ENCODE measurements at places on chromosomes 4 and X. TPM values are rescaled to one million over a fixed set of nuclear protein-coding genes. Genes with fewer than 3 reads are reported as not detected.

- DNase-seq = no peak
Measured at GRCh38 chrX:42422961-42423360, 355.0 kb downstream of the PPP1R2C start.

GRCh38 chrX:49753691-49754090 lies 57.9 kb upstream of the PAGE1 start:
- DNase-seq = no peak

DNA sequence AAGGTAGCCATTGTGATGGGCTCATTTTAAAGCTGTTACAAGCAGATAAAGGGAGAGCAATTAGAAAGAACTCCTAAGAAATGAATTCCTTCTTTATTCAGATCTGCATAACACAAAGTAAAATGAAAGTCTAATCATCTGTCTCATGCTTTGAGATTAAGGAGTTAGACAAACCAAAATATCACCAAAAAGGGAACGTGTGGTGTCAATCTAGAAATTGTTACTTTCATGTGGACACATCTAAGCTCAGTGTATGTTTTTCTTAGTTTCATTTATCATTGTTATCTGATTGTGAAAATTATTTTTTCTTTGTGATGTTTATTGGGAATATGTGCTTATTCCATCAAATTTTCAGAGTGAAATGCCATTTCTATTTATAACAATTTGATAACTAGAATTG lies 80.3 kb downstream of the BANK1 start:
- DNase-seq = no peak

DNA sequence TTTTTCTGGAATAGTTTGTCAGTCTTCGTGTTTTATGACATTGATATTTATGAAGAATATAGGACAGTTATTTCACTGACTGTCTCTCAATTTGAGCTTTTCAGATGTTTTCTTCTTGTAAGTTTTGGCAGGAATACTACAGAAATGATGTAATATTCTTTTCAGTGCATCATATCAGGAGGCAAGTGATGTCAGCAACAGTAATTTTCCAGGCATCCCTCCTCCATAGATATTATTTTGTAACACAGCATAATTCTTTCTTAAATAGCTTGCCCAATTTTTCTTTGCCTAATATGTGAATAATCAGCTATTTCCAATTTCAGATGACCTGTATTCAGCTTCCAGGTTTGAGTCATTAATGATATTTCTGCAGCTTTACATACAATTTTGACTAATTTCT lies 211.1 kb downstream of the ADGRL3 start:
- no peak for DNase-seq

DNA sequence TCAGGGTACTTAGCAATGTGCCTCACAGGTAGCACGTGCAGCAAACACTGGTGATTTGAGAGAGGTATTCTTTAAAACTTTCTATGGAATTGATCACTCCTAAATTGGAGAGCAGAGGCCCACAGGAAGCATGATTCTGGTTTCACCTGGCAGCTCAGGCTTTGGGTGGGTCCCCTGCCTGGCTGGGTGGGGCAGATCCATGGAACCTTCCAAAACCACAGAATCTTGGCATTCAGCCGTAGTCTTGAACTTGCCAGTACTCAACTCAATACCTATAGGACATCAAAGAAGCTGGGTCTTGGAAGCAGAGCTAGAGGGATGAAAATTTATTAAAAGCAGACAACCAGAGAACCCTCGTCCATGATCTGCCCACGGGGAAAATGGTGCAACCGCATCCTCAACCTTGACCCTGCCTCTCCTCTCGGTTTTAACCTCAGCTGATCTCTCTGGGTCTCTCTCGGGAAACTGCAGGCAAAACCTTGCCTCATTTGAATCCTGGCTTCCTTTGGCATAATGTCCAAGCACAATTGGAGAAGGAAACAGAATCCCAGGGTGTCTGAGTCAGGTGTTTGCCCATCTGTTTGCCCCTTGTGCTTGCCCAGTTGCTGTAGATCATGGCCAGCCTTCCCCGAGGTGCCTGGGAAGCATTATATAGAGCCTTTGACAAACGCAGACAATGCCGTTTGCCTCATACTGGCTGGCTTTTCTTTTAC lies 22.9 kb downstream of the OTOP1 start:
- DNase-seq = no peak

DNA sequence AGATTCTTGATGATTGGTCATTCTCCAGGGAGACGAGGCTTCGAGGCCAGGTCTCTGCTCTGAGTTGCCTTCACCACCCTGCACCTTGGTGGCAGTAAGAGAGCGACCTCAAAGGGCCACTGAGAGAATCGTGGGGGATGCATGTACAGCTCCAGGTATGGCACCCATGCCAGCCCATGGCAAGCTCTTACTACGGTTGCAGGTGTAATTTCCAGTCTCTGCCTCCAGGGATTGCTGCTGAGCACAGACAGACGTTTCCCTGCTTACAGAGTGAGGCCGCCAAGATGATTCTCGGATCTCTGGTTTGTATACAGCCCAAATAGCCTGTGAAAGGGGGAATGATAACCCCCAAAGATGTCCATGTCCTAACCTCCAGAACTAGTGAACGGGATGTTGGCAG lies 16.3 kb upstream of the DRD5 start:
- DNase-seq = no peak

The ZIC3 gene
- total RNA-seq = not detected

DNA sequence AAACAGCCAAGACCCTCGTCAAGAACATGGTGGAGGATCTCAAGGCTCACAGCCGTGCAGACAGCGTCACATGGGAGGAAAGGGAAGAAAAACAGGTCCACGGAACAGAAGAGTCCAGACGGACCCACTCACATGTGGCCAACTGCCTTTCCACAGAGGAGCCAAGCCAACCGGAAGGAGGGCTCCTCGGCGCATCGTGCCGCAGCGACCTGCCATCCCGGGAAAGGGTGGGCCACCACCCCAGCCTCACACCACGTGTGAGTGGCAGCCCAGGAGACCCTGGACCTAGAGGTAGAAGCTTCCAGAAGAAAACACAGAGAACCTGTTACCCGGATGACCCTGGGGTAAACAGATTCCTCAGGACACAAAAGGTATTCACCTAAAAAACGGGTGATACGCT lies 28.4 kb downstream of the CTBP1 start:
- DNase-seq = no peak

The ADRA2C gene
- total RNA-seq = 0.33 TPM

Measured in sigmoid colon (tissue), 7 donors.